ENCODE measurements at places on chromosomes 5 and 9. TPM values are rescaled to one million over a fixed set of nuclear protein-coding genes. Genes with fewer than 3 reads are reported as not detected.

Gene ADAM19
- total RNA-seq = 0.47 TPM

Gene RFESD
- total RNA-seq = 5.9 TPM

DNA sequence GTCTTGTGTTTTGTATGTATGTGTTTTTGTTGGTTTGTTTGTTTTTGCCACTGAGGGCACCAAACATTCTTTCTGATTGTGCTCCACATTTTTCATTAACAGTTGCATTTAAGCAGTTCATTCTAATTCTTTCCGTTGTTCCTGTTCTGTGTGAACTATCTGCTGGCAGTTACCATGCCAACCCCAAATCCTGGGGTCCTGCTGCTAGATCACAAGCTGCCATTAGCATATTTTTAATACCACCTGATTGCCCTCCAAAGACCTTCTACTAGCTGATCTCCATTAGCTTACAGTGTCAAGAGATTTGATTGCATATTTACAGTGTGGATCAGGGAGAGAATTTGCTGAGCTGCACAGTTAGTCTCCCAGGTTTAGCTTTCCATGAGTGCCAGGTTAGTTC is 40.6 kb upstream of the STARD4 start:
- no peak overlapping the region for H3K27ac ChIP-seq
- DNase-seq = no peak
- H3K4me1 ChIP-seq = peaks cover 11% of the 10 kb centered on the region
- H3K36me3 ChIP-seq = no peaks in the 10 kb centered on the region
- no peaks in the 10 kb centered on the region for H3K27me3 ChIP-seq

- H3K4me1 ChIP-seq = no peaks in the 10 kb centered on the region
- no peak overlapping the region for H3K4me3 ChIP-seq
- H3K27ac ChIP-seq = no peak overlapping the region
- no peaks in the 10 kb centered on the region for H3K36me3 ChIP-seq
- DNase-seq = no peak
Observed at GRCh38 chr9:79924836-79925235, 353.1 kb downstream of the TLE4 start.

DNA sequence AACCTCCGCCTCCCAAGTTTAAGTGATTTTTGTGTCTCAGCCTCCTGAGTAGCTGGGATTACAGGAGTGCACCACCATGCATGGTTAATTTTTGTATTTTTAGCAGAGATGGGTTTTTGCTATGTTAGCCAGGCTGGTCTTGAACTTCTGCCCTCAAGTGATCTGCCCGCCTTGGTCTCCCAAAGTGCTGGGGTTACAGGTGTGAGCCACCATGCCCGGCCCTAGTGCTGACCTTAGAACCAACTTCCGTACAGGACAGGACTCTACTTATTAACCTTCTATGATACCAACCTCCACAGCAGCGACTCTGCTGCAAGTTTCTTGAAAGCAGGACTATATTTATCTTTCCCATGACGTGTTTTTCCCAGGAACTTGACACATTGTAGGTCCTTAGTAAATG is 176.9 kb downstream of the RGS3 start:
- no peaks in the 10 kb centered on the region for H3K36me3 ChIP-seq
- H3K4me3 ChIP-seq = no peak overlapping the region
- no peak overlapping the region for H3K27ac ChIP-seq
- DNase-seq = no peak
- no peaks in the 10 kb centered on the region for H3K4me1 ChIP-seq

DNA sequence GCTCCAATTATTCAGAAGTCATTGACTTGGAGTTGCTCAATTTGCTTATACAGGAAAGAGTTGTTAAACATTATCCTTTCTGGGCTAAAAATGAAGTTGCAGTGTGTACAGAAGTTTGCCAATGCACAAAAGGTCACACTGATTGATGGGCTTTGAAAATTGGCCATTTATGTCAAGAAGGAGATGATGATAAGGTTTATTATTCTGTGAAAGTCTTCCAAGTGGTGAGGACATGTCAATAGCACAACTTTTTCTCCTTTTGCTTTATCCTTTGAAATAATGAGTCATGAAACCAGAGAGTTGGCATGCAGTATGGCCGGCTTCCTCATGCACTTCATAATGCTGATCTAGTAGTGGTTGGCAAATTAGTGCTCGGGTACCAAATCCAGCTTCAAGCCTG is 848.5 kb upstream of the WWC1 start:
- H3K27ac ChIP-seq = no peak overlapping the region
- H3K4me1 ChIP-seq = no peaks in the 10 kb centered on the region
- H3K36me3 ChIP-seq = no peaks in the 10 kb centered on the region
- no peaks in the 10 kb centered on the region for H3K27me3 ChIP-seq
- DNase-seq = peak; percentile 59
- no peak overlapping the region for H3K4me3 ChIP-seq

Data from MCF 10A (cell line).